CD14-positive monocyte (primary cell): ENCODE measurements at places on chromosomes 7 and 10.

GRCh38 chr7:122183106-122183505 lies 39.1 kb upstream of the AASS start:
- no peak for DNase-seq

GRCh38 chr10:35946556-35946955 lies 304.5 kb upstream of the FZD8 start:
- no peak for DNase-seq

DNA sequence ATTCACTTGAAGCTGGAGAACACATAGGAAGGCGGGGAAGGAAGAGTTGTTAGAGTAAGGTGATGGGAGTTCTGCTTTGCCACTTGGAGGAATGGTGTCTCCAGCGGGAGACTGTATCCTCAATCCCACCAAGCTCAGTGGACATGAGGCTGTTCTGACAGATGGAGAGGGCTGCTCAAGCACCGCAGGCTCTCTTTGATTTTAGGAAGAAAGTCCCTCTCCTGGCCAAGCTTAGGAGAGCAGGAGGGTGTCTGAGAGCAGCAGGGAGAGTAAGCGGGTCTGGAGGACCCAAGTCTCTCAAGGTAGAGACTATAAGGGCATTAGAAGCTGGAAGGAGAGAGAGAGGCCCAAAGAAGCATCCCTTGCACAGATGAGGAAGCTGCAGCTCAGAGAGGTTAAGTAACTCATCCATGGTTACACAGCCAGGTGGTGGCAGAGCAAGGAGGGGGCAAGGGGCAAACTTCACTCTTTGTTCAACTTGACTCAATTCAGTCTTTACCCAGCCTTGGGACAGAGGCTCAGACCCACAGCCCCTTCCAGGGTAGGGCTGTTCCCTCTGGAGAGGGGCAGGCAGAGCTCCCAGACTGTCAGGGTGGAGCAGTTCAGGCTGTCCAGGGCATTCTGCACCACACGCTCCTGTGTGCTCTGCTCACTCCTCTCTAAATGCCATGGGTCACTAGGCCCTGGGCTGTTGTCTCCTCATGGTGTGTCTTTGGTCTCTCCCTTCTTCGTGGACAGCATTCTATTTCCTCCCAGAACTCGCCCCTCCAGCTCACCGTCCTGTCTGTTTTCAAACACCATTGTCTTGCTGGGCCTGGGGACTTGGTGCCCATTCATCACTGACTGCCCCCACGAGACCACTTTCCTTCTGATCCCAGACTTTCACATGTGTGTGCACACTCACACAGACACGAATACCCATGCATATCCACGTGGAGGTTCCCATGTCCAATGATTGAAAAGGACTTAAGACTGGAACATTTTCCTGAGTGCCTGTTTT lies 8.9 kb downstream of the CHAT start:
- no peak for DNase-seq

GRCh38 chr10:107889105-107889504 lies 724.6 kb upstream of the SORCS1 start:
- no peak for DNase-seq

GRCh38 chr7:143351060-143351459 lies 11.5 kb downstream of the FAM131B start:
- no peak for DNase-seq

DNA sequence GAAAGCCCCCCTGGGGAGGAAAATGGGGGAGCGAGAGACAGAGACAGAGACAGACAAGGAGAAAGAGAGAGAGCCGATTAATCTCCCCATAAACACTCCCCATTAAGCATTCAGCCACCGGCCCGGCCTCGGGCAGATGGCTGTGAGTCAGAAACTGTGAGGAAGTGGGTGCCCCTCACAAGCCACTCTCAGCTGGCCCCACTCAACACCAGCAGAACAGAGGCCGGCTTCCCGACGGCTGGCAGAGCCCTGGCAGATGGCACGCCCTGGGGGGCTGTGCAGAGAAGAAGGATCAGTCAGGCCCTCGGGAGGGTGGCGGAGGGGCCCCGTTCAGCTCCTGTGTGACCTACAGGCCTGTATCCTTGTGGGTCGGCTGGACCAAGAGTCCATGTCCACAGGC lies 41.2 kb downstream of the CAMK2B start:
- no peak for DNase-seq

GRCh38 chr7:46839651-46840050 lies 742.3 kb downstream of the TNS3 start:
- DNase-seq: no peak

- DNase-seq: peak; percentile 68
Measured at GRCh38 chr7:30285536-30286284, 1.3 kb downstream of the ZNRF2 start.

DNA sequence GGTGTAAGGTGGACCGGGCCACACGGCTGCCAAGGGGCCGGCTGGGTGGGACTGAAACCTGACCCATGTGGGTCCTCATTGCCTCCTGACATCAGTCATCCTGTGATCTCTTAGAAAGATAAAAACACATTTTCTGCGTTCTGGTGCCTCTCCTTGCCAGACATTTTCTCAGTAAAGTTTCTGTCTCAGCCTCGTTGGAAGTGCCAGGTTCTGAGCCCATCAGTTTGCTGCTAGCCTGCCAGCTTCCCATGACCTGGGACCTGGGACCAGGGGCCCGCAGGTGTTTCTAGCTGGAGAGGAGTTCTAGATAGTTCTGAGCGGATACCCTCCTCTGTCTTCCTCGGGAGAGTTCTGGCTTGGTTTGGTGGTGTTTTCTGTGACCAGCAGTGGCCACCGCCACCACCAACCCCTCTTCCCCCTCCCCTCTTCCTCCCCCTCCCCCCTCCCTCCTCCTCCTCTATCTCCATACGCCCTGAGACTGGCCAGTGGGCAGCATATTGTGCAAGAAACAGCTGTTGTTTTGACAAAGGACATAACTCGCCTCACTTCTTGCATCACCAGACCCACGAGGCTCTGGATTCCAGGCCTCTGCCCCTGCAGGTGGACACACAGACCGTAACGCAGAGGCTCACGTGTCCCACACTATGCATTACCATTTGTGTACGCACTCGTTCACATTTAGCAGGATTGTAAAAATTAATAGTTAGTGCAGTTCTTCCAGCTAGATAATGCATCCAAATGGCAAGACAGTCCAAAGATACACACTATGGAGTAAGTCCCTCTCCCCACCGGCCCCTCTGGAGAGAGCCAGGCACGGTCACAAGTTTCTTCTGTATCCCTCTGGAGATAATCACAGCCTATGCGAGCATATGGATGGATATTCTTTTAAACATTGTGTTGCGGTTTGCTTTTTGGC lies 94.6 kb downstream of the CUX1 start:
- DNase-seq: peak; percentile 52

DNA sequence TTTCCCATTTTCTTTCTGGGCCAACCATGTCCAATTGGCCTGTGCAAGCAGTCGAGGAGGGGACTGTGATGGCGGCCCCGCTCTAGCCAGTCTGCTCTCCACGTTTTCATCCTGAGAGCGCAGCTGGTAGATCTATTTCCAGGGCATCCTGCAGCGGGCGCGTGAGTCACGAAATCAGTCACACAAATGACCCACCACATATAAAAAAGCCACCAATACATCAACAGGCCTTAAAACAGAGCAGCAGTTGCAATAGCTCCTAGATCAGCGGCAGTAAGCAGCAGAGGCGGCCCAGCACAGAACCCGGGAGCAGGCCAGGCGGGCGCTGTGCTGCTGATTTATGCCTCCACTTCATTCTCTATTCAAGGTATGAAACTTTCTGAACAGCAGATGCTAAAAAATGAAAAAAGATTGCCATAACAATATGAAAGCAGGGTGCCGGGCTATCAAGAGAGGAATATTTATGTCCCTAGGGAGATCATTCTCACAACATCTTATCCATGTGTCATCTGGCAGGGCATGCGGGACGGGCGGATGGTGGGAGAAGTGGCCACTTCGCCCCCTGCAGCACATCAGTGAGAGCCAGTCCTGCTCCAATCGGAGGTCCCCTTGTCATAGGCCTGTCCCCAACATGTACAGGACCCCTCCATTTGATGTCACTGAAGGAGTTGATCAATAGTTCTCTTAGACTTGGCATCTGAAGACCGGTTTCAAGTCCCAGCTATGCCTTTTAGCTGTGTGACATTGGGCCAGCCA lies 98.0 kb upstream of the GPR26 start:
- DNase-seq: no peak

DNA sequence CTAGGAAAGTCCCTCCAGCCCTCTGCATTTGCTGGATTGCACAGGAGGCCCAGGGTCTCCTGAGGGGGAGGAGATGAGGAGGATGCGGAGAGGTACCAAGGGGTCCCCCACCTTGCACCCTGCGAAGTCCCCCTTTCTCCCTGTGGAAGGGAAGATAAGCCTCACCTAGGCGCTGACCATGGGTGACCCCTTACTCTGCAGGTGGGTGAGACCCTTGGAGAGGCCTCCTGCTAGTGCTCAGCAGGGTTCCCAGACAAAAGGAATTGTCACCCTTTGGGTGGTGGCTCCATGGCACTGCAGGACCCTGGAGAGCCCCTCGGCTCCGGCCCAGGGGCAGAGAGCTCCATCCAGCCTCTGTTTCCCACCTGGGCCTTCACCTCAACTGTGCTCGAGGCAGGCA lies 107.0 kb upstream of the RET start:
- DNase-seq: no peak

DNA sequence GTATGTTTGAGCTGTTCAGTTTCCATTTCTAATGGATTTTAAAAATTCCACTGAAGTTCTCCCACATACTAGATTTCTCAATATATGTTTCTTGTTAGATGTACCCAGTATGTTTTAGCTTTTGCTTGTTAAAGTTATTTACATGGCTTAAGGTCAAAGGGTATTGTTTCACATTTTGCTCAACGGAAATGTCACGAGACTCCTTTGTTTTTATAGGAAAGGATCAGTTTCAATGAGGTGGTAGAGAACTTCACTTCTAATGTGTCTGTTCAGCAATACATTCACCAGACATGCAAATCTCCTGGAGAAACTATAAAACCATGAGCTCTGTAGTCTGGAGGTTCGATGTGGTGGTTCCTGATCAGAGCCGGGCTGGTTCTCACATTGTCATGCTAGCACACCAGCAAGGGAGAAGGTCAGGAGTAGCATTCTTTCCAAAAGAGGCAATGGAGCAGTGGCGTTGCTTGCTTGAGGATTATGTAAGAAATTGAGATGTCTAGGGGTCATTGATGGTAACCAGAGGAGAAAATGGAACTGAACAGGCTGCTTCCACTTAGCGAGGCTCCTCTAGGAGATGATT lies 114.0 kb downstream of the RAB18 start:
- no peak for DNase-seq

DNA sequence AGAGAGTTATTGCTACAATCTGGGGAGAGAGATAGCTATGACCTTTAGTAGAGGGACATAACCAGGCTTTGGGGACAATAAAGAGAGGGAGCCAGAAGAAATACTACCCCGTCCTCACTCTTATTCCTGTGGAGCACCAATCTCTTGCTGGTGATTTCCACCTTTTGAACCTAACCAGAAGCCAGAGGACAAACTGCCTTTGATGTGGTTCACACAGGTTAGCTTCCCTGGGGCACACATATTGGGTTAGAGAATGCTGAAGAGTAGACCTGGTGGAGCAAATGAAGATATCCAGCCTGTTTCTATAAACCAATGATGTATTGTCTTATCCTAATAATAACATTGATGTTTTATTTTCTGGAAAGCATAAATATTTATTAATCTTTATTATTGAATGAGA lies 399.3 kb downstream of the HTR7 start:
- DNase-seq: no peak

DNA sequence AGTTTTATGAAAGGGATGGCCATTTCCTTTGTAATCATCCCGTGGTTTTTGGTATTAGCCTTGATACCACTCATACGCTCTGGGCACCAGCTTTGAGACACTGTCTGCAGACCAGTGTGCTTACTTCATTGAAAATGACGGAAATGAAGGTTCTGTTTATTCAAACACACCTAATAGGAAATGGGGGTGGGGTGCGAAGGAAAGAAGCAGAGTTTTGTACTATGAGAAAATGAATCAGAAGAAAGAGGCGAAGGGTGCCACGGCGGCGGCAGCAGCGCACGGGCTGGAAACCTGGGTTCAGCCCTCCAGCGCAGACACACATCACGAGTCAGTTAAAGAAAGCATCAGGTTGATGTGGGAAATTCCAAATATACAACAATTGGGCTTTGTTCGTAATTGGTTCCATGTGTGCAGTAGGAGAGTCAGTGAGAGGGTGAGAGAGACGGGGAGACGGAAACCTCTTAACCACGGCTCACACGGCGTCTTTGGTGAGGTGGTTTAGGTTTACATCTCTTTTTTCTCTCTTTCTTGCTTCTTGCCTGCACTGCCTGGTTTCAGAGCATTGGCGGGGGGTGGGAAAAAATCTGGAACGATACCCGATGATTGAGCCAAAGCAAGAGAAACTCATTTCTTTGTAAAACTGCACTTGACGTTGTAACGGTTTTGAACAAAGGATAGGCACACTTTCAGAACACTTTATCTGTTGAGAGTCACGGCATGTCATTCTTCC lies 321.2 kb downstream of the FRMD4A start:
- DNase-seq: no peak

DNA sequence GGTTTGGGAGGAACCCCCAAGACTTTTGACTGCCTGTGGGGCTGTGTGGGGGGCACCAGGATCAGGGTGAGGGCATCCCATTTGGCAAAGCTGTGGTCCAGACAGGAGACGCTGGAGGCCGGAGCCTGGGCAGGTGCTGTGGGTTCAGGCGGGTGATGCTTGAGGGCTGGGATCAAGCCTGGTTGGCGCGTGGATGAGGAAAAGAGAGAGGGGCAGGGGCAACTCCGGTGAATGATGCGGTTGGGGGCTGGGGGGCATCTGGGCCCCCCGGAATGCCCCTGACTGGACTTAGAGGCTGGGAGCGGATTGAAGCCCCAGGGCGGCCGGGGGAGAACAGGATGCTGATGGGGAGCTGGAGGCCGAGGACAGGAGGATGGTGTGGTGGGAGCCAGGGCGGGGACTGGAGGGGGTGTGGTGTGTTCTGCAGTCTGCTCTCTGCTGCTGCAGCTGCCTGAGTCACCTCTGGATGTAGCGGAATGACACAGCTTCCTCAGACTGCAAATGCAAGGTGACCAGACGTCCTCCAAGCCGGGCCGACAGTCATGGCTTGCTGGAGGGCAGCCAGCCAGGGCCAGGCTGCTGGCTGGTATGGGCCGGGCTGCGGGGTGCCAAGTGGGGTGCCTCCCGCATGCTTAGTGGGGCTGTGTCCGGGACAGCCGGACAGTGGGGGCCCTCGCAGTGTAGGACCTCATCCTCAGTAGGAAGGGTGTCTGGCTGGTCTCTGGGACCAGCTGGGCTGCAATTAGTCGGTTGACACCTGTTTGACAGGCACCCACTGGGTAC lies 3.2 kb downstream of the MAFK start:
- DNase-seq: peak; percentile 87

GRCh38 chr10:50063100-50063499 lies 4.7 kb upstream of the WASHC2A start:
- DNase-seq: no peak

DNA sequence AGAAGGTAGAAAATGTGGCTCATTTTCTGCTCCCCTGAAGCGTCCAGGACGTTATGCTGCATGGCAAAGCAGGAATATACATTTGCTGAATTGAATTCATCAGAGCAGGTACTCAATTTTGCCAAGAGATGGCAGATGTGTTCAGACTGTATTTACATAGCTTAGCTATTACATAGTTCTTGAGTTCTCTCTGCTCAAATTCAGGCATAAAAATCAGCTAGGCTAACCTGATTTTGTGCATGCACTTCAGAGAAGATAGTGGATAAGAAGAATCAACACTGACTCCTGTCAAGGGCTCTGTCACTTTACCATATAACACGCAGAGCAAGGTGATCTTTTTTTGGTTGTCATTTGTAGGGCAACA lies 209.2 kb upstream of the FAM3C start:
- no peak for DNase-seq

- no peak for DNase-seq
Measured at GRCh38 chr10:48958598-48959190, 19.1 kb upstream of the LRRC18 start.
